ENCODE measurements at places on chromosomes 7 and 10.
A peak's percentile ranks its signal among the peaks of the same experiment; 100 is the strongest.

GRCh38 chr10:122802282-122802681 is 43.4 kb downstream of the CUZD1 start:
- no peak for DNase-seq

- no peak for DNase-seq
Measured at GRCh38 chr7:30168835-30169573, 34.2 kb downstream of the MTURN start.

- no peak for DNase-seq
Measured at GRCh38 chr7:102973096-102973802, 60.4 kb downstream of the LRRC17 start.

DNA sequence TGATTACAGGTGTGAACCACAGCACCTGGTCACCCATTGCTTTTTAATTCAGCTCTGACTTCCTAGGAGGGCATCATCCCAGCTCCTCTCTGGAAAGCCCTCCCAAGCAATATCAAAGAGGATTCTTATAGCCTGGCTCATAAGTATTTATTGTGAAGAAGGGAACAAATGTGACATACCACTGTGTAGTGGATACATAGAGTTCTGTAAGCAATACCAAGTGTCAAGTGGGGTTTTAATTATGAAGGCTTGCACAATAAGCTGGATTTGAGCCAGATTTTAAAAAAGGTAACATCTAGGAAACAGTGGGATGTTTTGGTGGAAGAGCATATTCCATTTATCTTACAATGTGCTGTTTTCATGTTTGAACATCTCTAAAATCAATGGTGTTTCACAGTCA is 19.0 kb upstream of the PRTFDC1 start:
- DNase-seq, result no peak

DNA sequence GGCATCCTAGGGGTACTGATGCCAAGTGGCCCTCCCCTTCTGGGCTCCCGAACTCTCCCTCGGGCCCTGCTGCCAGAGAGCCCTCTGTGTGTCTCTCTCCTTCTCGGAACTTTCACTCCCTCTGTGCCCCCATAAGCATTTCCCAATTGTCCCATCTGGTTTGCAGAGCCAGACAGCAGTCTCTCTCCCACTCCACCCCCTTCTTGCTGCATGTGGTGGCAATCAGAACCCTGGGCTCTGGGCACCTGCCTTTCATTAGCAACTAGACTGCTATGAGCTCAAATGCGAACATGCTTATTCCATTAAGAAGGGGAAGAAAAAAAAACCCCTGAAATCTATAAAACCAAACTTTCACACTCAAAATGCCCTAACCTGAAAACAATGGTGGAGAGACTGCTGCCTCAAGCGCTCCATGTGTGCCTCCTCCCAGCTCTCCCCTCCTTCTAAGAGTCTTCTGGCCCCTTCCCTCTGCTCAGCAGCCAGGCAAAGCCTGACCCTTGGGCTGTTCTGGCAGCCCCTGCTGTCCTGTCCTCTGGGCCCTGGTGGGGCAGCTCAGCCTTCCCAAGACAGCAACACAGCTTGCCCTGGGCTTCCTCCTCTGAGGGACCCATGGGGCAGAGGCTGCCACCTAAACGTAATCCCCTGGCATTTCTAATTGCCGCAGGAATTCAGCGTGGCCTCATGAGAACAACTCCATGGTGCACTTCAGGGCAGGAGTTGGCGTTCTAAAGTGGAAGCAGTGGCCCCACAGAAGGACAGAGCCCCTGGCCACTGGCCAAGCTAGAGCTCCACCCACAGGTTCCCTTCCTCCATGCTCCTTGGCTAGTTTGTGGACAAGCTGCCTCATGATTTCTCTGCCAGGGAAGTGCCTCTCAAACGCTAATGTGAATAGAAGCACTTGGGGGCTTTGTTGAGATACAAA is 415.4 kb downstream of the PLXNA4 start:
- DNase-seq, result peak; percentile 17
